ENCODE measurements at places on chromosomes 4 and X. TPM values are rescaled to one million over a fixed set of nuclear protein-coding genes. Genes with fewer than 3 reads are reported as not detected.
A peak's percentile ranks its signal among the peaks of the same experiment; 100 is the strongest.

DNA sequence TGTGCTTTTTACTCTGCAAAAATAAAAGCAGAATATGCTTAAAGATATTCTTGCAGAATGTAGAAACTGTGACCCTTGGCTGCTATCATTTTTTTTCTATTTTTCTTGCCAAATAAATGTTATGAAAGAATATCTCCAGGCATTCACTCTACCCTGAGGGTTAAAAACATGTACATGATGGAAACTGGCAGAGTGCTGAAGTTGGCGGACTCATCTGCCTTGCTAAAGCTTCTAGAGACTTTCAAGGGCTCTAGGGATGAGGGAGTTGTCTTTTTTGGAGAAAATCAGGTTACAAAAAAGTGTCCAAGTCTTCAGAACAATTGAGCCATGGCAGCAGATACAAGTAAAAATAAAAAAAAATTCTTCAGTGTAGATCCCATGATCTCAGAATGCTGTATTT lies 40.5 kb upstream of the NRK start:
- H3K27me3 ChIP-seq = no peaks in the 10 kb centered on the region
- H3K36me3 ChIP-seq = no peaks in the 10 kb centered on the region
- no peak for DNase-seq
- no peak overlapping the region for H3K27ac ChIP-seq
- no peak overlapping the region for H3K4me3 ChIP-seq

- no peaks in the 10 kb centered on the region for H3K27me3 ChIP-seq
- no peak overlapping the region for H3K4me3 ChIP-seq
- peak; percentile 73 for DNase-seq
- no peaks in the 10 kb centered on the region for H3K36me3 ChIP-seq
- H3K27ac ChIP-seq = peak overlapping the region; percentile 39
These were observed 41.6 kb upstream of the ACSL4 start for GRCh38 chrX:109774706-109775105.

GRCh38 chr4:3518511-3518880 lies 13.7 kb downstream of the LRPAP1 start:
- no peaks in the 10 kb centered on the region for H3K27me3 ChIP-seq
- DNase-seq = no peak
- H3K4me3 ChIP-seq = no peak overlapping the region
- H3K4me1 ChIP-seq = no peaks in the 10 kb centered on the region
- peaks cover 34% of the 10 kb centered on the region for H3K36me3 ChIP-seq

GRCh38 chr4:8185930-8186329 lies 13.2 kb upstream of the SH3TC1 start:
- no peak for DNase-seq
- H3K27ac ChIP-seq = peak overlapping the region; percentile 51
- H3K36me3 ChIP-seq = no peaks in the 10 kb centered on the region

- no peaks in the 10 kb centered on the region for H3K36me3 ChIP-seq
- no peak overlapping the region for H3K4me3 ChIP-seq
- H3K27ac ChIP-seq = no peak overlapping the region
These were observed 203.0 kb downstream of the ARAP2 start for GRCh38 chr4:36041340-36041739.

Gene TLL1
- total RNA-seq = 0.33 TPM

Gene VCX3A
- not detected for total RNA-seq

GRCh38 chr4:930827-931193 lies 1.3 kb downstream of the GAK start:
- H3K27me3 ChIP-seq = no peaks in the 10 kb centered on the region
- peak overlapping the region; percentile 98 for H3K27ac ChIP-seq
- DNase-seq = no peak
- H3K4me3 ChIP-seq = peak overlapping the region; percentile 72

DNA sequence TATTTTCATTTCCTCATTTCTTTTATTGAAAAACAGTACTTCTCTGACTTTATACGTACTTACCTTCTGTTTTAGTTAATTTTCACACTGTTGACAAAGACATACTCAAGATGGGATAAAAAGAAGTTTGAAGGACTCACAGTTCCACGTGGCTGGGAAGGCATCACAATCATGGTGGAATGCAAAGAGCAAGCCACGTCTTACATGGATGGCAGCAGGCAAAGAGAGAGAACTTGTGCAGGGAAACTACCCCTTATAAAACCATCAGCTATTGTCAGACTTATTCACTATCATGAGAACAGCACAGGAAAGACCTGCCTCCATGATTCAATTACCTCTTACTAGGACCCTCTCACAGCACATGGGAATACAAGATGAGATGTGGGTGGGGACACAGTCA lies 20.7 kb upstream of the UGT2B15 start:
- H3K27ac ChIP-seq = no peak overlapping the region
- DNase-seq = no peak
- no peaks in the 10 kb centered on the region for H3K36me3 ChIP-seq
- no peaks in the 10 kb centered on the region for H3K27me3 ChIP-seq
- no peaks in the 10 kb centered on the region for H3K4me1 ChIP-seq

DNA sequence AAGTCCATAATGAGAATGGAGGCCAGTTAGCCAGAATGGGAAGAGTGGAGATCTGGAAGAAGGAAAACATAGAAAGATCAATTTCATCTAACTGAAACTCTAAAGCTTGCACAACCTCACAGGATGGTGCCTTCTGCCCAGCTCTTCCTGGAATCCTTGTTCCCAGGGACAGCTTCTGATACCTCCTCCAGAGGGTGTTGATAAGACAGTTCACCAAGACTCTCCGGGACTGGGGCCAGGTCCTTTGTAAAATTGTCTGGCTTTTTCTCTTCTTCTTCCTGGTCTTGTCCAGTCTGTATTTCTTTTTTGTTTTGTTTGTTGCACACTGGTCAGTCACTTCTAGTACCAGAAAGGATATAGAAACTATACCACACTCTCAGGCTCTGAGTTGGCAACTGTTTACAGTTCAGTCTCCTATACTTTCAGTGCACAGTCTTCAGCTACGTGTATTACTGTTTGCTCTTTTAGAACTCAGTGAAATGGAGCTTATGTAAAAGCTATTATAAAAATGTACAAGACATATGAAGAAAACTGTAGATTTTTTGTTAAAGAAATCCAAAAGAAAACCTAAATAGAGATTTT lies 142.8 kb upstream of the RPL34 start:
- DNase-seq = no peak
- H3K4me1 ChIP-seq = no peaks in the 10 kb centered on the region
- H3K27me3 ChIP-seq = no peaks in the 10 kb centered on the region
- no peaks in the 10 kb centered on the region for H3K36me3 ChIP-seq
- H3K4me3 ChIP-seq = no peak overlapping the region

Gene MAGEA11
- not detected for total RNA-seq

Gene SUPT20HL2
- total RNA-seq = not detected

Gene GPR119
- total RNA-seq = not detected

DNA sequence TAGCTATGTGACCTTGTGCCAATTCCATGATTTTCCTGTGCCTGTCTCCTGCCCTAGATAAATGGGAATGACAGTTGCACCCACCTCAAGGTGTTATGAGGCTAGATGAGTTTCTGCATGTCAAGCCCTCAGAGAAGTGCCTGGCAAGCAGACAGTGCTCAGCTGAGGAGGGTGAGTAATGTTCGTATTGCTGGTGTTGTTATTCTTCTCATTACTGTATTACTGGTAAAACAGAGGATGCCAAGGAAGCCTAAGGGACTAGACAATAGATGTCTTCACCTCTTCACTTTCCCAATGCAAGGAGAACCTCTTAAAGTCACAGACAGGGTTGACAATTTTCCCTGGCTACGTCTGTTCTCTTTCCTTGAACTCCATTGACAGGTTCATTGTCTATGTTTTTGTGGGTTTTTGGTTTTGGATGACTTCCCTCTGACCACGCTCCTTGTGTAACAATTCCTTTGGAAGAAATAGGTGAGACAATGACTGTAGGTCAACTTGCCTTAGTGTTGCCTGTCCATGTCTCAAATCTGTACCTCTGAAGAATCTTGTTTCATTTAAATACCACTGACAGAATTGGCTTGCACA lies 19.2 kb downstream of the ETDC start:
- no peak overlapping the region for H3K4me3 ChIP-seq
- H3K27ac ChIP-seq = no peak overlapping the region
- no peaks in the 10 kb centered on the region for H3K27me3 ChIP-seq
- peaks cover 2% of the 10 kb centered on the region for H3K4me1 ChIP-seq

Gene OCIAD2
- total RNA-seq = 20.5 TPM

- no peak overlapping the region for H3K27ac ChIP-seq
- no peaks in the 10 kb centered on the region for H3K36me3 ChIP-seq
- no peaks in the 10 kb centered on the region for H3K27me3 ChIP-seq
- peak; percentile 47 for DNase-seq
These were observed 224.6 kb downstream of the SOWAHB start for GRCh38 chr4:76673362-76673761.

DNA sequence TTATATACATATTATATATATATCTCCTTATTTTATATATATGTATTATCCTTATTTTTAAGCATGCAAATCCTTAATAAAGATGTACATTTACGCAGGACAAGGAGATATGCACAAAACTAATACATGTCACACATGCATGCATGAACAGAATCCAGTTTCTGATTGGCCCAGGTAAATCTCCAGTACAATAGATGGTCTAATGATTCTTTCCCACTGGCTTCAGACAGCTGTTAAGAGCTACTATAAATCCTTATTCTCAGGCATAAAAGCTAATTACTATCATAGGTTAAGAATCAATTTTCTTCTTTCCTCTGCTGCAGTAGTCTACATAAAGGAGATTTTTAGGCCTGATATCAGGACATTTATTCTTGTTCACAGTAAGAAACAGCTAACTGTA lies 689.8 kb downstream of the KCTD8 start:
- no peak for DNase-seq
- H3K27me3 ChIP-seq = no peaks in the 10 kb centered on the region
- no peaks in the 10 kb centered on the region for H3K36me3 ChIP-seq
- no peaks in the 10 kb centered on the region for H3K4me1 ChIP-seq
- H3K4me3 ChIP-seq = no peak overlapping the region

DNA sequence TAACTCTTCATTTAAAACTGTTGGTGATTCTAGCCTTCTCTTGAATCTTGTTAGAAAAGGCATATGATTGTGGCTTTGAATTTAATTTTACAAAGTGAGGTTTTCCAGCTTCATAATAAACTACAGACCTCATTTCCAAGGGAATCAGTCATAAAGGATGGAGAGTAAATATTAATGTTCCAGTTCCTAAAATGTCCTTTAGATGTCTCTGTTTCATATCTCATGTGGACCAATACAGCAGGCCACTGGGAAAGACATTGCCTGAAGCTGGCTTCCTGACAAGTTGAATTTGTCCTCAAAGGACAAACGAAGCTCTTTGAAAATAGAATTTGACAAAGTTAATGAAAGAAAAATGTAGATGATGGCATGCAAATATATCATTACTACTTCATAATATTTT lies 125.4 kb downstream of the ZNF330 start:
- H3K4me1 ChIP-seq = no peaks in the 10 kb centered on the region
- no peaks in the 10 kb centered on the region for H3K27me3 ChIP-seq
- no peak overlapping the region for H3K27ac ChIP-seq
- no peak overlapping the region for H3K4me3 ChIP-seq
- peak; percentile 81 for DNase-seq
- no peaks in the 10 kb centered on the region for H3K36me3 ChIP-seq

GRCh38 chrX:8403988-8404387 lies 60.6 kb upstream of the VCX3B start:
- H3K4me3 ChIP-seq = no peak overlapping the region
- no peak overlapping the region for H3K27ac ChIP-seq
- DNase-seq = no peak
- H3K36me3 ChIP-seq = no peaks in the 10 kb centered on the region

DNA sequence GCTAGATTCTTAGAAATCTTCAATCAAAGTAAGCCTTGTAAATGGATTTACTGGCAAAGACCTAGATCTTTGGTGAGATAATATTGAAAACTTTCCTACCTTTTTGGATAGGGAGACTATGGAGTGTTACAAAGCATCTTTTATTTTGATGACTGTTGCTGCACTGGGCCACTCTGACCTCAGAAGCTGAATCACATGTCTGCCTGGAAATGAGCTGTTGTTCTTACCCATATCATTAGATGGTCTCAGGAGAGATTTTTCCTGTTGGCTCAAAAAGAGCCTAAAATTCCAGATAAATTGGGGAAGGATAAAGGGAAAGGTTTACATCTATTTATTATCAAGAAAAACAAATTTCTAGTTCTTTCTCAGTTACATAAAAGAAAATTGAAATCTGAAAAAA lies 127.5 kb upstream of the BMP3 start:
- no peaks in the 10 kb centered on the region for H3K27me3 ChIP-seq
- no peaks in the 10 kb centered on the region for H3K36me3 ChIP-seq
- no peak overlapping the region for H3K4me3 ChIP-seq
- H3K27ac ChIP-seq = no peak overlapping the region

DNA sequence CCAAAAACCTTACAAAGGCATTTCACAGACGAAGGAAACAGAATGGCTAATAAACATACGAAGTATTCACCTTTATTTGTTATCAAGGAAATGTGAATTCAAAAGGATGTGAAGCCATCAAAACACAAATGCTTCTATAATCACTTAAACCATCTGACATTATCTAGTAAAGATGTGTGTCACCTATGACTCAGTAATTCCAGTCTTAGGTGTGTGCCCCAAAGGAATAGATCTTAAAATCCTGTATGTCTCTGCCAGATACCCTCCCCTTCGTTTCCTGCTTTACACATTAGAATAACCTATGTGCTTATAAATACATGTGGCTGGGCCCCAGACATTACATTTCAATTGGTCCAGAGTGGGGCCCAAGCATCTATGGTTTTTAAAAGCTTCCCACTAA lies 41.8 kb upstream of the CEP135 start:
- H3K36me3 ChIP-seq = no peaks in the 10 kb centered on the region
- no peak overlapping the region for H3K4me3 ChIP-seq
- no peaks in the 10 kb centered on the region for H3K27me3 ChIP-seq
- H3K27ac ChIP-seq = no peak overlapping the region

Gene ADH1B
- 364 TPM for total RNA-seq

Gene SHISA3
- 0.33 TPM for total RNA-seq

DNA sequence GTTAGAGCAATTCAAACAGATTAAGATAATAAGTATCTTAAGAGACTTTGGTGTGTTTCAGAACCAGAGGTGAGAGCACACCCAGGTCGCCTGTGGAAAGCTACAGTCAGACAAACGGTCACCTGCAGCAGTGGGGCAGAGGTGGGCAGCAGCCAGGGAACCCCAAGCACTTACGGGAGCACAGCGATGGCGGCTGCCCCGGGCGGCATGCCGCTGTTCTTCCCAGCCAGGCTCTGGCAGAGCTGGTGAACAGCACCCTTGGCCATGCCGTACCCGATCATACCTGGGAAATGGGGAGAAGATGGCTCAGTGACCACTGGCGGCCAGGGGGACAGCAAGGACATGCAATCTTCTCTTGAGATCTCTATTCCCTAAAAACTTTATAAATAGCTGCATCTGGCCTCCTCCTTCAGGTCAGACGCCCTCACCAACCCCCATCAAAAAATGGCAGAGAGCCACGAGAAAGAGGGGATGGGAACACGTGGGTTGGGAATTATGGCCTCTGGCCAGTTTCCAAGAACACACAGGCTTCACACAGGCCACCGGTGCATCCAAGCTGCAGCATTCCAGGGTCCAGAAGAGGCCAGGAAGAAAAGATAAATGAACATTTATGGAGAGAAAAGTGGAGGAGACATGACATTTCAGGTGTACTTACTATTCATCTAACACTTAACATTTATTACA lies 19.7 kb downstream of the QDPR start:
- DNase-seq = no peak
- peaks cover 9% of the 10 kb centered on the region for H3K36me3 ChIP-seq
- no peaks in the 10 kb centered on the region for H3K27me3 ChIP-seq
- no peak overlapping the region for H3K27ac ChIP-seq
- peaks cover 5% of the 10 kb centered on the region for H3K4me1 ChIP-seq

Gene SHROOM4
- 0.50 TPM for total RNA-seq

GRCh38 chr4:88897180-88897579 lies 159.8 kb downstream of the FAM13A start:
- no peaks in the 10 kb centered on the region for H3K36me3 ChIP-seq
- H3K27me3 ChIP-seq = no peaks in the 10 kb centered on the region
- no peak overlapping the region for H3K27ac ChIP-seq
- no peak overlapping the region for H3K4me3 ChIP-seq
